ENCODE measurements at places on chromosomes 6 and 20. TPM values are rescaled to one million over a fixed set of nuclear protein-coding genes. Genes with fewer than 3 reads are reported as not detected.

The ADTRP gene
- 0.98 TPM for total RNA-seq

The SLC22A7 gene
- 0.25 TPM for total RNA-seq

The ENPP5 gene
- 4.7 TPM for total RNA-seq

The SIRPD gene
- total RNA-seq, result not detected

The TOX2 gene
- total RNA-seq, result 0.74 TPM

The C2 gene
- 1.7 TPM for total RNA-seq

The PLCB4 gene
- 13.3 TPM for total RNA-seq

The CCN6 gene
- total RNA-seq, result not detected

The MAD2L1BP gene
- 20.9 TPM for total RNA-seq

The ZSCAN23 gene
- 10.8 TPM for total RNA-seq

The TRIM40 gene
- not detected for total RNA-seq
